Activated naive CD4-positive, alpha-beta T cell treated with anti-CD3 and anti-CD28 coated beads, Interleukin-2, amount 50 U/mL, for 72 hours (primary cell): ENCODE measurements at places on chromosomes 12 and 14. TPM values are rescaled to one million over a fixed set of nuclear protein-coding genes. Genes with fewer than 3 reads are reported as not detected.

DNA sequence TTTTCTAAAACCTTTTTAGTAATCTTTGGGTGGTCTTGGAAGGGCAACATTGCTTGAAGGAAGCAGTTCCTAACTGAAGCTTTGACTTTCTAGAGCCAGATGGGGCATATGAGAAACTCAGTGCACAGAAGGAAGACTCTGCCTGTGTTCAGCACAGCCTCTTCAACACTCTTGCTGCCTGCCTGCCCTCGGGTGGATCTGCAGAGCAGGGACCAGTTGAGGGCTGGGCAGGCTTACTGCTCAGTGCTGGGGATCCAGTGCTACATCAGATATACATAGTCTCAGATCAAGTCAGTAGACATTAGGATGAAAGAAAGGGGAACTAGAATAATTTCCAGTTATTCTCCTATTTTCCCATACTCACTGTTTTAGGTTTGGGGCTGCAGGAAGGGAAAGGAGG lies 29.5 kb upstream of the TMX1 start:
- DNase-seq = no peak

DNA sequence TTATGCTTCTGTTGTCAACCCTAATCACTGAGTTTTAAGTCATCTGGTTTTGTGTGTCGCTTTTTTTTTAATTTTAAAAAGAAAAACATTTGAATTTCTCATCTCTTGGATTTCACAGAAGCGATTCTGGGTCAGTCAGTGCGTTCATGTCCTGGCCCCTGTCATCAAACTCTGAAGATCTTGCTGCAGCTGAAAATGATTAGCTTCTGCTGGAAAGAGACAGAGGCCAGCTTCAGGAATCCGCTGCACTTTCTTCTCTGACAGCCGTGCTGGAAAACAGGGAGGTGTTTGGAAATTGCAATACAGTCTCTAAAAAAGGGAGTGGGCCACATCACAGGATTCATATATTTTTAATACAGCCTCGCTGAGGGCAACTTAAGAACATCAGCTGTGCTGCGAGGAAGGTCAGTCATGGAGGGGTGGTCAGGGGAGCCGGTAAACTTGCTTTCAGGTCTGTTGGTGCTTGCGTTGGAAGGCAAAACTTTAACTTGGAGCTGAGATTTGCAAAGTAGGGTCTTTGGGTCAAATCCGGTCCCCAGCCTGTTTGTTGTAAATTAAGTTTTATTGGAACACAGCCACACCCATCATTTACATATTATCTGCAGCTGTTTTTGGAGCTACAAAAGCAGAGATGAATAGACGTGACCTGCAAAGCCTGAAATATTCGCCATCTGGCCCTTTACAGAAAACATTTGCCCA lies 190.8 kb downstream of the AACS start:
- DNase-seq = no peak

DNA sequence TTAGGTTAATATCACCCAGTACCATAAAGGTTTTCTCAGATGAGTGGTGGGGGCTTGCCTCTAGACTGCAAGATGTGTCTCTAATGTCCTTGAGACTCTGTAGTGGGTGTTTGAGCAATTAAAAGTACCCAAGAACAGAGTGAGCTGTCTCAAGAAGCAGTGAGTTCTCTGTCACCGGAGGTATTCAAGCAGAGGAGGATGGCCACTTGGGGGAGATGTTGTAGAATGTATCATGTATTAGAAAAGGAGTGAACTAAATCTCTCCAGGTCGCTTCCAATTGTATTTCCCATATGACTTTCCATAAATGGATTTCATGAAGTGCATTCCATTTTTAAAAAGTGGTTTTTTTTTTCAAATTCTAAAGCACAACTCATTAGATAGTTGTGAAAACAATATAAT lies 35.0 kb downstream of the SLC17A8 start:
- no peak for DNase-seq

GRCh38 chr14:51430633-51431032 lies 190.6 kb downstream of the TMX1 start:
- DNase-seq = no peak

DNA sequence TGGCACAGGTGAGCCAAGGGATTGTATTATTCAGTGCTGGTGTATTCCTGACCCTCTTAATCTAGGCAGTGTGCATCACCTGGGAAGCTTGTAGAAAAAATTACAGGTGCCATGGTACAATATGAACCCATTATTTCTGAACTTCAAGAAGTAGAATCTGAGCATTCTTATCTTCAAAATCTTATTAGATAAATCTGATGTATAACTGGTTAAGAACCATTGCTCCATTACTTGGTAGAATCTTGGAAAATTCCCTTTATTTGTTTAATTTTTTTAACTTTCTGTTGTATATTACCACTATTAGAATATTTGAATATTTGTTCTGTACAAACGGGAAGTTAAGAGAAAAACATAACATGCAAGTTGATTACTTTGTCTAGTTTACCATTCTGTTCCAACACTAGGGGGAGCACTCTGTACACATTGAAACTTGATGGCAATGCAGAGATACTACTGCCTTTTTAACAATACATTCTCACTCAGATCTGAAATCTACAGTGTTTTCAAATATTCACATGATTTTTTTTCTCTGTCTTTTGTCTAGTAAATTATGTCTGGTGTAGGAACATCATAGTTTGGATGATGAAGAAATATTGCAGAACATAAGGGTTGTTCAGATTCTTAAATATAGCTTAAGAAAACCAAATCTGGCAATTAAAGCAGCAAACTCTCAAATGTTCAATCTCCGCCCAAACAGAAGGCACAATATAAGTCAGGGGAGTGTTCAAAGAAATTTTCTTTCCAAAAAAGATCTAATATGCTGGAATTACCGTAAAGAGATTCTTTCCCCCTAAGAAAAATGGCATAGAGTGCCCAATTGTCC lies 196.6 kb downstream of the PCNX1 start:
- no peak for DNase-seq

GRCh38 chr12:42285431-42285830 lies 40.5 kb downstream of the ZCRB1 start:
- no peak for DNase-seq

DNA sequence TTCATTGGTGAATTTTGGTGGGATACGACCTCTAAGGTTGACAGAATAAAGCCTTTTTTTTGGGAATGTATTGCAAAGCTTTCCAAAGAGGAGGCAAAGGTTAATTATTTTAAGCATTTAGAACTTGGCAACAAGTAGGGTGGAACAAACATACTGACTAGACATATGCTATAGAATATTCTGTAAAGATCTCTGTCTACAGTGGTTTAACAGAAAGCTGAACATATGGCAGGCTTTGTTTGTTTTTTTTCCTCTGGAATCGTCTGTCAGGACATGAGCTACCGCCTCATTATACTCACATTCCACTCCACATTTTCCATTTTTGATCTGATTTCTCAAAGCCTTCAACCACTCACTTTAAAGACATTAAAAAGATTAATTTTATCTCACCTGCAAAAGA lies 153.4 kb upstream of the PELI2 start:
- DNase-seq = no peak

DNA sequence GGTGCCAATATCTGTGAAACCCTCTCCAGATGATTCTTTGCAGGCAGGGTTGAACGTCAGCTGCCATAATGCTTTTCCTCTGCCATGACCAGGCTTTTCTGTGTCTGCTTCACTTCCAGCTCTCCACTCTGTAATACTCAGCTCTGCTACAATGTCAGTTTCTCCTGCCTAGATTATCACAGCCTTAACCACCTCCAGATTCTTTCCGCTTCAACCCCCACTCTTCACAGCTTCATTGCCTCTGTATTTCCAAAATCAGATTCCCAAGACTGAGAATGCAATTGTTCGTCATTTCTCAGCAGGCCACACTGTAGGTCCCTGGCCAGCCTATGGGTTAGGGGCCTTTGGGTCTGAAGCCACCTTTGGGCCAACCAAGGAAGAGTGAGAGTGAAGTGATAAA lies 73.7 kb upstream of the SCN8A start:
- DNase-seq = no peak

- DNase-seq = no peak
Observed at GRCh38 chr12:53869500-53869899, 69.1 kb upstream of the HOXC13 start.

DNA sequence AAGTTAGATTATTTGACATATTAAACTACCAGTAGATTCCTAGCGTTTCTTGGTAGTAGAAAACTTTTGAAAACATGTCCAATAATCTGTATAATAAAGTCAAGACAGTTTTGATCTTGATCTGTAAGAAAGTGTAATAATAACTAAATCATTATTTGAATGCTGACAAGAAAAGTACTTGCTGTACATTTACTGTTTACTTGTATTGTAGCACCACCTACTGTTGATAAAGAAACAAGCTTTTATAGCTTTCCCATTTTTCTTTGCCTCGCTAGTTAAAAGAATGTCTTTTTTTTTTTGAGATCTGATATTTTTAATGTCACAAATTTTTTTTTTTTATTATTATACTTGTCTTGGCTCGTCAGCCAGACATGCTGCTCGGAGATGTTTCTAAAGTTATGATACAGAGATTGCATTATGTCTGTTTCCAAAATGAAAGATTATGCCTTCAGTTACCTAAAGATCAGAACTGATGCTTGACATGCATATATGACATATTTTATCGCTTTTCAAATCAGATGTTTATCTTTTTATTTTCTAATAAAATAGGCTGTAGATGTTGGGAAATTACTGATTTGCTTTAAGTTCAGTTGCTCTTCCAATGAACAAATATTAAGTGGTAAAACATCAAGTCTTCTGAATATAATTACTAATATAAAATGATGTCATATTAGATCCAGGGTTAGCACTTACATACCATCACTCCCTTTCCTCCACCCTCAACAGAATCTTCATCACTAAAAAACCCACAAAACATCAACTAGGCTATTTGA lies 140.5 kb downstream of the AKAP6 start:
- DNase-seq = no peak

- DNase-seq = no peak
Observed at GRCh38 chr14:77822741-77823140, 22.8 kb downstream of the ADCK1 start.

DNA sequence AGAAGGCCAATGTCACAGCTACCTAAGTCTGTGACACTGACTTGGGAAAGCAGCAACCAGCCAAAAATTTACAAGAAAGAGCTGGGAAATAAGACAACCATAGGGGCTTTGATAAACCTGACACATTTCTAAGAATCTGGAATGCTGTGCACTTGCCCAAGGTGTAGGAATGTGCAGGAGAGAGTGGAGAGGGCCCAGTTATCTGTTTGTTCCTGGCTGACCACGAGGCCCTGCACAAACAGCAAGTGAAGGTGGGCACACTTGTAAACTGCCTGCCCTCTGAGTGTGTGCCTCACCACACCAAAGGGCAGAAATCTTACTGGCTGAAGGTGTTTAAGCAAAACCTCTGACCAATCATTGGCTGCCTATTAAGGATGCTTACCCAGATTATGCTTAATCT lies 27.3 kb downstream of the DLK1 start:
- no peak for DNase-seq

- no peak for DNase-seq
Observed at GRCh38 chr12:129887101-129887500, 16.7 kb downstream of the TMEM132D start.

GRCh38 chr14:86575141-86575540 lies 1045.2 kb downstream of the FLRT2 start:
- DNase-seq = no peak

GRCh38 chr12:65609359-65609771 lies 214.9 kb upstream of the HMGA2 start:
- DNase-seq = no peak

GRCh38 chr12:44653861-44654527 lies 222.1 kb downstream of the NELL2 start:
- no peak for DNase-seq

- no peak for DNase-seq
Observed at GRCh38 chr12:3987571-3987970, 114.4 kb upstream of the PARP11 start.

GRCh38 chr14:77107228-77107627 lies 9.2 kb downstream of the CIPC start:
- DNase-seq = no peak

GRCh38 chr12:74401035-74401434 lies 136.6 kb upstream of the ATXN7L3B start:
- no peak for DNase-seq

GRCh38 chr14:105392131-105393090 lies 5.9 kb upstream of the TEX22 start:
- no peak for DNase-seq

GRCh38 chr12:131348646-131349045 lies 362.2 kb upstream of the SFSWAP start:
- DNase-seq = no peak

- DNase-seq = no peak
Observed at GRCh38 chr14:24113379-24113800, 1.2 kb upstream of the DCAF11 start.

DNA sequence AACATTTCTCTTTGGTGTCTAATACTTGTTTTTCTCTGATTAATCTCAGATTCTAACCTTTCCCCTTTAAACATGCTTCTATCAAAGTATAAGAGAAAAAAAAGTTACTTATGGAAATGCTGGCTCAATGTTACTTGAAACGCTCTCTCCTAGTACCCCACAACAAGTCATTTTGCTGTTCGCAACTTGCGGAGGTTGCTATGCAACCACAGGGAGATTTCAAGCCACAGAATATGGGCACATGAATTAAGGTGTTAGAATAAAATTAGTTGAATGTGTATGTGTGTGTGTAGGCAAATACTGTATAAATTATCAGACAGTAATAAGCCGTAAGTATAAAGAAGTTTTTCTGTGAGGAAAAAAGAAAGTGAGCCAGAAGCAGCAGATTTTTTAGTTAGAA lies 80.6 kb downstream of the CCDC59 start:
- no peak for DNase-seq

DNA sequence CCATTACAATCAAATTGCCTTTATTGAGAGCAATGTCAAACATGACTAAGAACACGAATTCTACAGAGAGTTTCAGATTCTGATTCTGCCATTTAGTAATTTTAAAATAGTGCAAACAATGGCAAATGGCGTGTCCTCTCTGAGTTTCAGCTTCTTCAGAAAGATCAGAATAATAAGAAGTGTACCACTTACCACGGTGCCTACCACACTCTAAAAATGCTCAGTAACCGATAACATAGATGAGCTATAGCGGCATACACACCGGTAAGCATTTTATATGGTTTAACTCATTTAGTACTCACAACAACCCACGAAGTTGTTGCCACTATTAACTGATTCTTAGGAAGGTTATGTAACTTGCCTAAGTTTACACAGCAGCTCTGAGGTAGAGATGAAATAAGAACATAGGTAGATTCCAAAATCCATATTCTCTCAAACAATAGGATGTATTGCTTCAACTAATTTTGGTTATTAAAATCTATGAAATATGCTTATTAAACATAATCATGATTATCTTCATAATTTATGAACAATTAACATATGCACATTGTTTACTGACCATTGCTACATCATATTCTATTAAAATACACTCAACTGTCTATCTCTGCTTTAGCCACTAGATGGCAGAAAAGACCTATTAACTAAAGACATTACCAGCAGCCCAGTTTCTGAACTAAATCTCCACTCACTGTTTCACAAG lies 38.3 kb downstream of the SLC6A15 start:
- no peak for DNase-seq

- DNase-seq = no peak
Observed at GRCh38 chr14:60738843-60739508, 4.4 kb downstream of the MNAT1 start.

Gene OR4K2
- not detected for total RNA-seq

Gene CD27
- 162 TPM for total RNA-seq

Gene LAG3
- 71.3 TPM for total RNA-seq

Gene WNT1
- 0.27 TPM for total RNA-seq

Gene CELA1
- total RNA-seq = not detected
